GOT3 (cell line): ENCODE measurements at places on chromosomes 12 and 14.
A peak's percentile ranks its signal among the peaks of the same experiment; 100 is the strongest.

GRCh38 chr12:19483727-19484126, 44.4 kb downstream of the AEBP2 start:
- no peak for DNase-seq

DNA sequence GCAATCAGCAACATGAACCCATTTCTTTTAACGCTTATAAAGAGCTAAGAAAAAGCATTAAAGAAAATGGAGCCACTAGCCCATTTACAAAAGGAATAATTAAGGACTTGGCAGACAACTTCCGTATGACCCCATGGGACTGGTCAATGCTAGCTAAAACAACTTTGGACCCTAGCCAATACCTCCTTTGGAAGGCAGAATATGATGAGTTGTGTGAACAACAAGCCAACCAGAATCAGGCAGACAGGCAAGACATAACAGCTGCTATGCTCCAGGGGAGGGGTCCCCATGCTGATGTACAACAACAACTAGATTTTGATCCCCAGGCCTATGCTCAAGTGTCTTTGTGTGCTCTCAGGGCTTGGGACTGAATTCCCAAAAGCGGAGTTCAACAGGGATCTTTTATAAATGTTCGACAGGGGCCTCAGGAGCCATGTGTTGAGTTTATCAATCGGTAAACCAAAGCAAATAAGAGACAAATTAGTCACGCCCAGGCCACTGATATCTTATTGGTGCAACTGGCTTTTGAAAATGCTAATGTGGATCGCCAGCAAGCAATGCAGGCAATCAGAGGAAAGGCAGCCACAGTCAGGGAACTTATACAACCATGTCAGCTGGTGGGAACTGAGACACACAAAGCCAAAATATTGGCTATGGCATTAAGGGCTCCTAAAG, 254.4 kb upstream of the DIO2 start:
- DNase-seq: no peak

- no peak for DNase-seq
Measured at GRCh38 chr14:53316504-53316903, 163.4 kb upstream of the DDHD1 start.

DNA sequence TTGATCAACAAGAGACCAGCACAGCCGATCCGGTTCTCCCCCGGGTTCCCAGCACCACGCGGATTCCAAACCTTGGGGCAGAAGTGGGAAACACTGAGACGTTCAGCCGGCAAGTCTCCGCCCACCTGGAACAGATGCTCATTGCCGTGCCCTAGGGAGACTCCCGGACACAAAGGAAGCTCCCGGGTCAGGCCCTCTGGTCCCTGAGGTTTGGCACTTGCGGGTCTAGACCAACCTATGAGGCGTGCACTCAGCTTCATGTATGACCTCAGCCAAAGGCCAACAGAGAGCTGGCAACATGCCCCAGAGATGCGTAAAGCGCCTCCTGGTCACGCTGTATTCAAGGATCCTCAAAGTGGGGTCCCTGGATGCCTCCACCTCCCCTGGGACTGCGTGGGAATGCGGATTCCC, 2.5 kb downstream of the RIMBP2 start:
- no peak for DNase-seq

DNA sequence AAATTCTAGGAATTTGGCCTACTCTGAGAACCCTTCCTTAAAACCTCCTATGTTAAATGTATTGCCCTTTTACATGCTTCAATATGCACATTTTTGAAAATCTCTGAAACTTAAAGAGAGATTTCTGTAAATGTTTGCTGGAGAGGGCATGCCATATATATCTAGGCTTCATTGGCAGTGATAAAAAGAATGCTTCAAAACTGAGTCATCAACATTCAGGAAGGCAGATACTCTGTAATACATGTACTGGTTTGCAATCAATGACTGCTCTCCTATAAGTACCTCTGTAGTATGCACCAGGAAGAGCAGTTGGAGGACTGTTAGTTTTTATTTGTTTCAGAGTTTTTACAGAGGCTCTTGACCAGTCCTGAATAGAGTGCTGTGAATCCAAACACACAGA, 739.9 kb downstream of the SLC16A7 start:
- DNase-seq: no peak

GRCh38 chr14:56004786-56005185, 113.4 kb upstream of the PELI2 start:
- no peak for DNase-seq

DNA sequence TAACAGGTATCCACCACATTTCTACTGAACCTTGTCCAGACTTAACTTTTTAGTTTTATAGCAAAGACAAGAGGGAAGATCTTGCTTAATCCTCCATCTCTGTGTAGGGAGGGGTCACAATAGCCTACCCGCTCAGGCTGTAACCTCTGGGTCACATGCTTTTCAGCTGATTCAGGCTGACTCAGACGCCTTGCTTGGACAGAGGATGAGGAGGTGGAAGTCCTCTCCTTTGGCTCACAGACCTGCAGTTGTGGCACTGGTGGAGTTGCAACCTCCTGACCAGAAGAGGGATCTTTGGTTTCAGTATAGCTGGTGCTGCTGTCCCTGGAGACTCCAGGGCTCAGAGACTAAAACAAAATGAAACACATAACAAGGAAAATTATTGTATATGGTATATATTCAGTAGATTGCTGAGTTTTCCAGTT, 16.2 kb downstream of the ACIN1 start:
- DNase-seq: no peak

DNA sequence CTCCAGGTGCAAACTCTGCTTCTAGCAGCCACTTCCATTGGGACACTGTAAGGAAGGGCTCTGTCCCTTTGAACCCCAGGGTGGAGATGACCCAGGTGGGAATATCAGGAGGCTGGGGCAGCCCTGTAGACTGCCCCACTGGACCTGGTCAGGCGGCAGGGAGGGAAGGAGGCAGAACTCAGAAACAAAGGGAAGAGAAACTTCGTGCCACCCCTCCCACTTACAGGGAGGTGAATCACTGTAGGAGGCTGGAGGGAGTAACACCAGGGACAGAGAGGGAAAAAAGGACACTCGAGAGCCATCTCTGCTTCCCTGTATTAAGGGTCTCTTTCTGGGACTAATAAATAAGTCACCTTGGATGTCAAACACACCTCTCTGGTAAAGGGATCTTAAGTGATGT, 37.4 kb downstream of the ISCA2 start:
- no peak for DNase-seq

DNA sequence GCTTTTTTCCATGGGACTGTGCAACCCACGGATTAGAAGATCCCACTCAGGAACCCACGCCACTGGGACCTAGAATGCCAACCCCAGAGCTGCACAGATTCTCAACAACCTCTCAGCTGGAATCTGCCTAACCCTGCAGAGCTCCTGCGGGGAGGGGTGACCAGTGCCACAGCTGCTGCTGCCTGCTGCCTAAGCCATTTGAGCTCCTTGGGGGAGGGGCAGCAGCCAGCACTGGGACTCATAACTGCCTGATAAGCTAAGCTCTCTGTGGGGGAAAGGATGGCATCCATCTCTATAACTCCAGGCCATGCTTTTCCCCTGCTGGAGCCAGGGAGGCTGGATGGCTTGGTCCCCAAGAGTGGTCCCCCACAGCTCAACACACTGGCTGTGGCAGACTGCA, 182.8 kb downstream of the SLC5A8 start:
- no peak for DNase-seq

DNA sequence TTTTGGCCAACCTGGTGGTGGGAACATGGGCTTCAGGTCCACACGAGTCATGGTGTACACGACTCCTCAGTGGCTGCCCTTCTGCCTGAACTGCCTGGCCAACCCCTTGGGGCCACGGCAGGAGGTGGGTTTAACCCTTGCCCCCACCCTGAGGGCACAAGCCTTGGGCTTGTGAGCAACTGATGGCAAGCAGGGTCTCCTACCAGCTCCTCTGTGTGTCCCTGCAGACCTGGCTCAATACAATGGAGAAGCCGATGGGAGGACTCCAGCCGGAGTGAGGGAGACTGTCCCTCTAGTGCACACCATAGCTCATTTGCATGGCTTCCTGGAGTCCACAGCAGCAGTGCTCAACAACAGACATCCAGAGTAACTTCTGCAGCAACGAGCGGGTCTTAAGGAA, 28.0 kb downstream of the JAG2 start:
- DNase-seq: no peak

GRCh38 chr12:30823764-30824163, 69.0 kb upstream of the CAPRIN2 start:
- no peak for DNase-seq

DNA sequence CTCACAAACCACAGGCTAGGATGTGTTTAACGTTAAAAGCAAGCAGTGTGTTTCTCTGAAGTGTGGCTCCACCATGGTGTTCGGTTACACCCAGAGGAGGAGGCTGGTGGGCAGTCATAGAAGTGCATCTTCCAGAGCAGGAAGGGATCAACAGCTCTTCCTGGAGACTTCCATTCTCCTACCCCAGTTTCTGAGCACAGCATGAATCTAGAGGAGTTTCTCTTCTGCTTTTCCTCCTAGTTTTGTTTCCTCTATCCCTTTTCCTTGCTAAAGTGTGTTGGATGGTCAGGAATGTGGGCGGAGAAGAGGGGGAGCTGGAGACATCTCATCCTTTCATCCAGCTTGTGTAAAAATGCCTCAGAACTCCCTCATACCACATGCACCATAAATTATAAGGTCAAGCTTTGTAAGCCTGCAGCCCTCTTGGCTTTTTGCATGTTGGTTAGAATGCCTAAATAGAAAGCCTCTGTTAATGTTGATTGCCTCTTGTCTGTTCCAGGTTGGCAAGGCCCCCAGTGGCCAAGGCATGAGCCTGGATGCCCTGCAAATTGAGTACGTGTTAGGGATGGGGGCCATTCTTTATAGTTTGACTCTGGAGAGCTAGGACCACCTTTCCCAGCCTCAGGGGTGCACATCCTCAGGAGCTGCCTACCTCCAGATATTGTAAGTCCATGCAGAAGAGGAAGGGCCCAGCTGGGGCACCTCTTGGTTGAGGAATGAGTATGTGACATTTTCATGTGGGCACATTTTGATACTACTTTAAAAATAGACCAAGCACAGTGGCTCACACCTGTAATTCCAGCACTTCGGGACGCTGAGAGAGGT, 4.0 kb upstream of the CKAP4 start:
- DNase-seq: no peak

DNA sequence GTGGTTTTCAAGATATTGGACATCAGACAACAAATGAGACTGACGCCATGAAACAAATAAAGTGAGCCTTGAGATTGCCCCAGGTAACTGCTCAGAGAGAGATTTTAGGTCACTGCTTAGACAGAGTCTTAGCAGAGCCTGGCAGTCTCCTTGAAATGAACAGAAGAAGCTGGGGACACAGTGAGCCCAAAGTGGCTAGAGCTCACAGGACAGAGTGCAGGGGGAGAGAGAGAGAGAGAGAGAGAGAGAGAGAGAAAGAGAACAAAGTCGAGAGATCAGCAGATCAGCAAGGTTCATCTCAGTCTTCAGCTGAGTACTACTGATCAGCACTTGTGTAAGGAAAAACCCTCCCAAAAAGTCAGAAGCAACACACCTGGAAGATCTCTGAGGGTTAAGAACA, 147.4 kb downstream of the RMST start:
- DNase-seq: no peak

DNA sequence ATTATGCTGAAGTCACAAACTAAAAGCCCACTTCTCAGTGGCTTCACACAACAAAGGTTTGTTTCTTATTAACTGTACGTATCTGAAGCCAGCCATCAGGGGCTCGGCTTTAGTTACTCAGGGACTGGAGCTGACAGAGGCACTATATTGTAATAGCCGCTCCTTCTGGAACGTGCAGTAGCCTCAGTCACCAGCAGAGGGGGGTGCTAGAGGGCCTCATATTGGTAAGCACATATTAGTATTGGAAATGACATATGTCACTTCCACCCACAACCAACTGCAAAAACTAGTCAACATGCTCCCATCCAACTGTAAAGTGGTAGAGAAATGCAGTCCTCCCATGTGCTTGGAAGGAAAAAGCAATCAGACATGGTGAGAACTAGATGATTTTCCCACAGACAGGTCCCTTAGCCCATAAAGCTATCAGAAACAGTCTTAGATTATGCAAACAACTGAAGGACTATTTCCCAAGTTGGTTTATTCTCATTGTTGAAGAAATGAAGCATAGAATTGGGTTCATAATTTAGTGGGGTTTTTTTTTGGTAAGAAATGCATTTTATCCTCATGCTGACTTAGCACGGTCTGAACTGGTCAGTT, 183.6 kb upstream of the G2E3 start:
- DNase-seq: peak; percentile 3

GRCh38 chr14:68982581-68982980, 3.5 kb upstream of the ACTN1 start:
- no peak for DNase-seq

- DNase-seq: no peak
Measured at GRCh38 chr12:104522985-104523722, 66.4 kb downstream of the CHST11 start.

- no peak for DNase-seq
Measured at GRCh38 chr14:87667659-87668058, 325.3 kb downstream of the GALC start.

DNA sequence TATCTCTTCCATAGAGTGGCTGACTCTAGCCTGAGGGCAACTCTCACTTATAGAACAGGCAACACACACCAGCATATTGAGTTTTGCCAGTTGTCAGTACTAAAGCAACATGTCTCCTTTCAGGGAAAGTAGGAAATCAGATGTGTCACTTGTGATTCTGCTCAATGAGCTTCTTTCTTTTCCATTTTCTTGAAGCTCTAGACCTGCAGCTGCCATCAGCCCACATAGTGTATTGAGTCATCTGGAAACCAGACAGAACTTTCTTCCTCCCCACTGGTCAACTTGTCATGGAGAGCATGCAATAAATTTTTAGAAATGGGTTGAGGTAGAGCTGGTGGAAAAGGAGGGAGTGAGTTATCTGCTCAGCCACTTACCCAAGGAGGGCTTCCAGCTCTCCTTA, 209.0 kb upstream of the PLEKHG7 start:
- DNase-seq: no peak

DNA sequence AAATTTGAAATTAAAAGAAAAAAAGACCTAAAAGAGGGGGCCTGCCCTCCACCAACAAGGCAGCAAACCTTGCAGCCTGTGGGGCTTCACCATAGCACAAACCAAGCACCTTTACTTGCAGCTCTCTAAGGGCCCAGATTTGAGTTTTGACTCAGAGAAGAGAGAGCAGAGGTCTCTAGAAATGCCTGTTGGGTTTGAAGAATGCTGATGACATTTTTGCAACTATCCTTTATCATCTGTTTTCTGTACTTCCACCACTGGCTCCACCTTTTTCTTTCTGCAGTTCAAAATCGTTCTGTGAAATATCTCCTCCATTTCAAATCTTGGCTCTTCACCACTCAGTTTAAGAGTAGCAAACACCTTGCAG, 83.8 kb upstream of the HMGA2 start:
- DNase-seq: no peak

DNA sequence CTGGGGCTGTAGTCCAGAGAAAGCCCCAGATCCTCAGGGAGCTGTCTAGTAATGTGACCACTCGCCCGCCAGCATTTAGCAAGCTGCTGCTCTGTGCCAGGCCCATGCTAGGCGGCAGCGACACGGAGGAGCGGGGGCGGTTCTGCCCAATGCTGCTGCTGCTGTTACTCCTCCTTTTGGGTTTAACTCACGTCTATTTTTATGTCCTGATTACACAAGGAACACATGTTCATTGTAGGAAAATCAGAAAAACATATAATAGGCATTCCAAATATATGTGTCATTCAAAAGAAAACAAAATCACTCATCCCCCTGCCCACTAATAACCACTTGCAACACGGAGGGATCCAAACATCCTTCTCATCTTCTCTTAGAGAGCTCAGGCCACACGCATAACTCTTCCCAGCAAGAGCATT, 30.4 kb downstream of the CCDC92 start:
- no peak for DNase-seq
